ENCODE measurements at places on chromosomes 2 and 18.

DNA sequence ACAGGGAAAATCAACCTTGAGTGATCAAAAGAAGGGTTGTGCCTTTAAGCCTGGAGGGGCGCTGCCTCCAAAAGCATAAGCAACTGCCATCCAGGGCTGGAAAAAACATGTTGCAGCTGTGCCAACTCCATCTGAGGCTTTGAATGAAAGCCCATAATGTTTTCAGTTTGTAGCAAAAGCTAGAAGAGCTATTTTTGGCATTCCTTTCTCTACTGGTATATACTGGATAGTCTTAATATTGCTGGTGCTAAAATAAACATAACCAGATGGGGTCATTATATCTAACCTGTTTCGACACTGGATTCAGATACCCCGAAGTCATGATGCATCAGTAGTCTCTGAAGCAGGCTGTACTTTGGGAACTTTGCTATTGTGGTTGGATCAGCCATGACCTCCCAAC lies 25.1 kb downstream of the ANXA4 start:
- DNase-seq: no peak

- DNase-seq: no peak
Measured at GRCh38 chr18:27104743-27105142, 80.4 kb downstream of the CHST9 start.

GRCh38 chr2:147538088-147538487 lies 306.7 kb upstream of the ACVR2A start:
- DNase-seq: no peak

- no peak for DNase-seq
Measured at GRCh38 chr18:37565101-37565976, at the start of gene CELF4. Gene CELF4 (minus strand): TSS chr18:37565798.

DNA sequence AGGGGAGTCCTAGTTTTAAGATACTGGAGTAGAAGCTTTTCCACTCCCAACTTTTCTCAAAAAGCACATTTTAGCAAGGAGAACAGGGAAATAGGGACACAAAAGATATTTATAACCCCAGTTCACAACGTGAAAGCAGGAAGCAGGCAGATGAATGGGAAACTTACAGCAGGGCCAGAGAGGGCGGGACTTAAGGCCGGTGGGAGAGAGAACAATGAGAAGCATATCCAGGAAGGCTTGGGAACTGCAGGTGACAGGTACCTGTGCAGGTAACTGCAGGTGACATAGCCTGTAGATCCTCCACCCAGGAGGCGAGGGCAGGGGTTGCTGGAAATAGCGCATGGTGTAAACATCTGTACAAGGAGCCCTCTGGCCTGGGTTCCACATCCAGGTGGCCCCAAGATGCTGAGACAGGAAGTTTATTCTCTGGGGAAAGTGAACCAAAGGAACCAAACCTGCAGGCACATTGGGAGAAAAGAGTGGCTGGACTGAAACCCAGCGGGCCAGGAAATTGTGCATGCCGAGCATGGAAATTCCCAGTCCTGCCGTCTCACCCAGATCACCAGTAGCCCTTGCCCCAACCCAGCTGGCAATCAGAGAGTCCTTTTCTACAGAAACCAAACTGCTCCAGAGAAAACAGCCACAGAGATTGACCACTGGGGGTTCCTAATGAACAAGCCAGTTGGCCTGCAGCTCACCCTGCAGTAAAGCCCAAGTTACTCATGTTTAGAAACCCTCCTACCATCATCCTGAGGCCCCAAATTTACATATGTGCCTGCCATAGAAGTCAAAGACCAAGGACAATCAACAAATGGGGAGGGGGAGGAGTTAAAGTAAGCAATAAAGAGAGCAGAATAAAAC lies 24.3 kb upstream of the COL6A3 start:
- DNase-seq: no peak

GRCh38 chr2:207599636-207600035 lies 25.6 kb downstream of the METTL21A start:
- DNase-seq: no peak

DNA sequence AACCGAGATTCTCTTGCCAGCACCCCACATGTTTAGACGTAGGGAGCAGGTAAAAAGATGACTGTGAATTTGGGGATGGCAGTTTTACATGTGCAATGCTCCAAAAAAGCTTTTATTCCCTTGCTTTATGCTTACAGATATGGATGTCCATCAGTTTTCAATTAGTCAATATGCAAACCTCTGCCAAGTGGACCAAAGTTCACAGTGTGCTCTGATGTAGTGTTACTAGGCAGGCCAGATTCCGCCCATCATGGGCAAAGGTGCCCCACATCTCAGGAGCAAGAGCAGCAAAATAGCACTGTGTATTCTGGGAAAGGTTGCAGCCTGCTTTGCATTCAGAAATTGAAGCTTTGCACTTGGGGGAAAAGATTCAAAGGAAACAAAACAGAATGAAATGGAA lies 329.7 kb upstream of the ZEB2 start:
- DNase-seq: no peak

DNA sequence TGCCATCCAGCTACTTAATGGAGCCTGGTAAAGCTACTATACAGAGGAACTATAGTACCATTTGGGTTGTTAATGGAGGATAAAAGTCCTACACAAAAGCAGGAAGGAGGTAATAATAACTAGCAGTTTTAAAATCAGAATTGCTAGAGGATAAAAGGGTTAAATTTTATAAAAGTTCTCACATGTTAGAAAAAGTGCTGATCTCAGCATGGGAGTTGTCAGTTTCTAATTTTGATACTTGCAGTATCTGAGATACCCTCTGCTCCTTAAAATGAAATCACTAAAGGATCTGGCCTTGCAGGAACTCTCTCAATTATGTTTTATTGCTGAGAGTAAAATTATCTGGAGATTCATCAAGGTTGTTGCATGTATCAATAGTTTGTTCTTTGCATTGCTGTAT lies 272.2 kb upstream of the GYPC start:
- DNase-seq: no peak

DNA sequence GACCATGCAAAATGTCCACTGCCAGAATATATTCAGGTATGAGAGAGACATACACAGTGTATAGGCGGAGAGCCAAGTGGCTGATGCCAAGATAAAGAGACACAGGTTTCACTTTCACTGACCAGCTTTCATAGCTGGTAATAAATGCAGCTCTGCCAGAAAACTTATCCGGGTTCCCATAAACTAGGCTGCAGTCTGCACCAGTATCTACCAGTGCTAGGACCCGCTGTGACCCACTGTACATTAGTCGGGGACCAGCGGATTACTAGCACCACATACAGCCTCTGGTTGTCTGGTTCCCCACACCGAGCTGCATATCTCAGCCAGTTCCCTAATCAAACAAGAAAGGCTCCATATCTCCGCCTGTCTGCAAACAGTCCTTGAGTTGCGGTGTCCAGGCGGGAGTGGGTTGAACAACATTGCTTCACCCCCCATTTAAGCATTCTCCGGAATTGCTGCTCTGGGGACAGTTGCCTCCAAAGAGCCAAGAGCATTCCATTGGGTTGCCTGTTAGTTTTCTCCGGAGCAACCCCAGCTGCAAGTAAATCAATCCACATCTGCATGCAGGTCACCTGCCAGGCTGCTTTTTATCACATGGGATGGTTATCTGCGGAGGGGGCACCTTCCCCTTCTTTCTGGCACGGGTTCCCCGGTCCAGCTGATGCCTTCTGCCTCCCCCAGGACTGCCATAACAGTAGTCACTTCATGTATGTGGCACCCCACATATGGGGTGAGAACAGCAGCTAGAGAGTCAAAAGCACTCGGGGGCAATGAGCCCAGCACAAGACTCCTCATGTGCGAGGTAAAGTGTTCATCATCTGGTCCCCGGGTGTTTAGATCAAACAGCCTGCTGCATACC lies 18.0 kb upstream of the KLHL23 start:
- DNase-seq: no peak

DNA sequence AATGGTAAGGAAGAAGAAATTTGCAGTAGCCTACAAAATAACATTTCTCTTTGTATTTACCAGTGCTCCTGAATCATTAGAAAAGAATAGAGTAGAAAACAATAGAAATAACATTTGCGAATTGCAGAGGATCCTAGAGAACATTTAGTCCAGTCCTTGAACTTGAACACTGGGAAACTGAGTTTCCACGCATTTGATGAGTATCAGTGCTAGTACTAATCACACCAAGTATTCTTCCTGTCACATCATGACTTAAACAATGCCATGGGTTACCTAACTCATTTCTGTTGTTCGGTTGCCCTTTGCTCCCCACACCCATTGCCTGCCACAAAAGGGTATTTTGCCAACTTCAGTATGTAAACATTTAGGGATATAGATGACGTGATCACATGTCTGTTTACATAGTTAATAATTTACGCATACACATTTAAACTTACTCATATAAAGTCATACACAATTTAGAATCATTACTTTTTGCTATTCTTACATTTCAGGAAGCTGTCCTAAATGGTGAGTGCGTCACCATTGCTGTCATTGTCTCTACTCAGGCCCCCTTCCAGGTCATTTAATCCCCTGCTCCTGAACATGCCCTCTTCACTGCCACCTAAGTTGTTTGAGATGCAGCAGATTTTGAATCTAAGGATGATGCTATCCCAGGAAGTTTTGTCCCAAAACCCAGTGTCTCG lies 42.3 kb downstream of the CRIM1 start:
- DNase-seq: no peak

GRCh38 chr2:69715964-69716363 lies 26.0 kb upstream of the ANXA4 start:
- peak; percentile 71 for DNase-seq

DNA sequence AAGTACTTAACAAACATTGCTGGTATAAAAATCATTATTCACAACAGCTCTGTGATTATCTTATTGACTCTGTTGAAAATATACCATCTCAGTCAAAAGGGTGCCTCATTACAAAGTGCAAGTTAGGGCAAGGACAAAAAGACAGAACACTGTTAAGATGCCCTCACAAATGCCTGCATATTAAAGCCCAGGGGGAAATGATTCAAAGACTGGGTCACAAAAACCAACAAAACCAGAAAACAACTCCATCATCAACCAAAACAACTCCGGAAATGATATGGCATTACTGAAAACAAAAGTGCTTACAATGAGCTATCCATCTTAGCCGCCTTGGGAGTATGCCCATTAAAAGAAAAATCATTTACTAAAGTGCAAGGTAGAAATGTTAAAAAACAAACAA lies 9.9 kb downstream of the PLA2R1 start:
- DNase-seq: no peak

DNA sequence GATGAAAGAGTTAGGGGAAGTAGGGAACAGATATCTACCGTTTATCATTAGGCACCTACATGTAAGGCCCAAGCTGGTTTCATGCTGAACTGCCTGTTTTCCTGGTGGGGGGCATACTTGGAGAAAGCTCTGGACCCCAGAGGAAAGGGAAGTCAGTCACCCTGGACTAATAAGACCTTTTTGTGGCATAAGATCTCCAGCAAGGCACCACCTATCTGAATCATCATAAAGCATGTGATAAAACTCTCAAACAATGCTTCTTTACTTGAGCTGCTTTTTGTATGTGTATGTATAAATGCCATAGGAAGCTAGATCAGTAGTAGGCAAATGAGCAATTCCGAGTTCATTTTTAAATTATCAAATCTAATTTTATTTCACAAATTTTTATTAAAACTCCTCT lies 104.8 kb downstream of the TANC1 start:
- DNase-seq: no peak

- no peak for DNase-seq
Measured at GRCh38 chr18:76658627-76659026, 163.6 kb upstream of the ZNF516 start.

GRCh38 chr2:176516051-176516602 lies 246.9 kb downstream of the MTX2 start:
- DNase-seq: no peak

DNA sequence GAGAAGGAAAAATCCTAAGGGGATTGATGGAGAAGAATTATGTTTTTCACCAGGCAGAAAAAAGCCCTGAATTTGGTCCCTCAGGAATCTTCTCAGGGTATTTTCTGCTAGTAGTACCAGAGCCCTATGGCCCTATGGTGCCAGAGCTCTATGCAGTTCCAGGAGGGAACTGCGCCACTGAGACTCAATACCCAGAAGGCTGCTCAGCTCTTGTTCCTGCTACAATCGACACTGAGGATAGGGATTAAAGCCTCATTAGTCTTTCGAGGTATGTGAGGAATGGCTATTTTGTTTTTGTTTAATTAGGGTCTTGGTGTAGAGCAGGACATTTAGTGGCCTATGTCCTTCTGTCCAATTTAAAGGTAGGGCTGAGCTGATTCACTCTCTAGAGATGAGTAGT lies 21.7 kb upstream of the PPP3R1 start:
- DNase-seq: no peak

GRCh38 chr2:43184339-43184895 lies 42.0 kb downstream of the ZFP36L2 start:
- no peak for DNase-seq
